ENCODE measurements at places on chromosomes 16 and 17. TPM values are rescaled to one million over a fixed set of nuclear protein-coding genes. Genes with fewer than 3 reads are reported as not detected.

The KRT33A gene
- polyA plus RNA-seq = not detected

The ALDH3A1 gene
- polyA plus RNA-seq = 959 TPM

- no peak for DNase-seq
Measured at GRCh38 chr16:4828567-4829321, 18.3 kb downstream of the GLYR1 start.

The BCL6B gene
- polyA plus RNA-seq = 0.03 TPM

DNA sequence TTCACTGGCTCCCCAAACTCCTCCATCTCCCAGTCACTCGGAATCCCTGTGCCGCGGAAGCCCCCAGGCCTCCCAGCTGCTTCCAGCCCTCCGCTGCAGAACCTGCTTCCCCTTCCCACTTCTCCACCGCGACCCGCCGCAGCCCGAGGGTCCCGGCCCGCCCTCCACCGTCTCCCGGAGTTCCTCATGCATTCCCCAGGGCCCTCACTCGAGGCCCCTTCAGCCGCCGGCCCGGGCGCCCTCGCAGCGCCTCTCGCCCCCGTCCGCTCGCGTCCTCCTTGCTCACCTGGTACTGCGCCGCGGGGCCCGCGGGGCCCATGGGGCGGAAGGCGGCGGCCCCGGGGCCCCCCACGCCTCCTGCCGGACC lies 329 bp downstream of the SMARCD2 start:
- DNase-seq = no peak

DNA sequence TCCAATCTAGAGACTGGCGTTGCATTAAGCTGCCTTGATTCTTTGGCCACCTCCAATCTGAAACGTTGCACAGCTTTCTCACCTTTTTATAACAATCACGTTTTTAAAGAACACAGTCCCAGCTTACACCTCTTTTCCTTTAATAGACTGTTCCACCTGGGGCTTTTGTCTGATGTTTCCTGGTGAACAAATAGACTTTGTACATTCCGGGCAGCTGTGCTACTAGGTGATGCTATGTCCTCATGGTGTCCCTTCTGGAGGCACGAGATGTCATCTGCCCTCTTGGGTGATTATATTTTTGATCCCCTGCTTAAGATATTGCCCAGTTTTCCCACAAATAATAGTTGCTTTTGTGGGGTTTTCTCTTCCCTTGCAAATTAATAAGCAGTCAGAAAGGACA lies 225.5 kb downstream of the SOX9 start:
- DNase-seq = no peak

The PYCARD gene
- 32.2 TPM for polyA plus RNA-seq

DNA sequence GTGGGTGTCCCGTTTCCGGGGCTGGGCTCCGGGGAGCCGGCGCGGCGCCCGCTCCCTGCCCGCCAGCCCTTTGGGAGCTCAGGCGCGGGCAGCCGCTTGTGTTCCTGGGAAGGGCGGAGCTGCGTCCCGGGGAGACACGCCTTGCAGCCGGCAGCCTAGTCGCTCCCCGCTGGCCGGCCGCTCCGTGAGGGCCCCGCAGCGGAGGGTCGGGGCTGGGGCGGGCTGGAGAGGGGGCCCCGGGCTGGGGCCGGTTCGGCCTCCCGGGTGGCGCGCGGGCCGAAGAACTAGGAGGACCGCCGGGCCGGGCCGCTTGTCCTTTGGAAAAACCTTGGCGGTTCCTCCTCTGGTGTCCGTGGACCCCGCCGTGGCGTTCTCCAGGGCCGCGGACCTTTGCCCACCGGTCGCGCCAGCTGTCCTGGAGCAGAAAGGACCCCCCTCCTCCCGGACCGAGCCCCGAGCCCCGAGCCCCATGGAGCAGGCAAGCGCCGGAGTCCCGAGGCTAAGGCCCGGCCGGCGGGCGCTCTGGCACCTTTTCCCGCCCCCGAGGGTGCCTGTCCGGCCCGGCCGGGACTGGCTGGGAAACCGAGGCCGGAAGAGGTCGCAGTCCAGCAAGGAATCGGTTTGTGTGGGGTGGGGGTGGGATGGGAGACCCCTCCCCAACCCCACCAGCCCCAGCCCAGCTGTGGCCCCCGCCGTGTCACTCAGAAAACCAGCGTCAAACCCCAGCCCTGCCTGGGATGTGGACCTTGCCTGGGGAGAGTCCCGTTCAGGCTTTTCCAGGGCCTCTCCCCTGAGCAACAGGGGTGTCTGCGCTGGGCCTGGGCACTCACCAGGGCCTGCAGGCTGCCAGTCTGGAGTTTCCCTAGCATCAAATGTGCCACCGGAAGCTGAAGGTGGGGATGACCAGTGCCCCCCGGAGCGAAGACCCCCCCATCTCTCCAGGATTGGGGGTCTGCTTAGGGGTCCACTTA lies 6.8 kb upstream of the TBC1D3B start:
- DNase-seq = peak; percentile 68

- peak; percentile 53 for DNase-seq
Measured at GRCh38 chr16:9039210-9039609, 52.2 kb upstream of the HAPSTR1 start.

The SLC16A11 gene
- not detected for polyA plus RNA-seq

The KCNH6 gene
- not detected for polyA plus RNA-seq

The KRTAP4-4 gene
- polyA plus RNA-seq = not detected

The KCNAB3 gene
- 3.2 TPM for polyA plus RNA-seq

The CRYBA1 gene
- 0.12 TPM for polyA plus RNA-seq

GRCh38 chr16:67666559-67667452 lies at the start of the genes C16orf86 and ENKD1:
Gene C16orf86 (plus strand): TSS chr16:67666814. CDS start chr16:67666971, 157 bp downstream.
Gene ENKD1 (minus strand): TSS chr16:67666750. CDS start chr16:67666442, 308 bp downstream.
- DNase-seq = peak; percentile 79

GRCh38 chr16:12474806-12475410 lies 328.8 kb downstream of the CPPED1 start:
- no peak for DNase-seq

GRCh38 chr17:1516388-1517161 lies at the start of gene INPP5K:
Gene INPP5K (minus strand): TSS chr17:1516612. CDS start chr17:1516499, 113 bp downstream.
- DNase-seq = peak; percentile 99

The ZG16 gene
- not detected for polyA plus RNA-seq

- no peak for DNase-seq
Measured at GRCh38 chr16:87332150-87332549, 15.0 kb upstream of the C16orf95 start.

The HIGD1B gene
- polyA plus RNA-seq = not detected

All from A549 (cell line).